ENCODE measurements at places on chromosomes 1 and 21. TPM values are rescaled to one million over a fixed set of nuclear protein-coding genes. Genes with fewer than 3 reads are reported as not detected.

DNA sequence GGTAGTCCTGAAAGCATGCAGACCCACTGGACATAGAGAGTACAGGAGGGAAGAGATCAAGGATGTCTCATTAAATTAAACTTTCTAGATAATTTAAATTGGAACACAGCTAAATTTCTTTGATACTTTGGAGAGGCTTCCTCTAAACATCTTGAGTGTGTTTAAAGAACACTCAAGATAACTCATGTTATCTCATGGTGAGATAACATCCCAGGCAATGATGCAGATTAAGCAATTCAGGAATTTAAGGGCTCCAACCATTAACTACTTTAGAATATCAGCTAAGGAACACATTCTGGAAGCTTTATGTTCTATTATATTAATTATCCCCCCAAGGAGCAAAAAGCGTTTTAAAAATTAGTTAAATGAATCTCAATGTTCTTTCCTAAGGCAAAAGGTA is 289.2 kb upstream of the RUNX1 start:
- DNase-seq: no peak

Gene SHE
- total RNA-seq: 18.1 TPM

Gene OR2L8
- total RNA-seq: not detected

Gene OR6N1
- total RNA-seq: not detected

DNA sequence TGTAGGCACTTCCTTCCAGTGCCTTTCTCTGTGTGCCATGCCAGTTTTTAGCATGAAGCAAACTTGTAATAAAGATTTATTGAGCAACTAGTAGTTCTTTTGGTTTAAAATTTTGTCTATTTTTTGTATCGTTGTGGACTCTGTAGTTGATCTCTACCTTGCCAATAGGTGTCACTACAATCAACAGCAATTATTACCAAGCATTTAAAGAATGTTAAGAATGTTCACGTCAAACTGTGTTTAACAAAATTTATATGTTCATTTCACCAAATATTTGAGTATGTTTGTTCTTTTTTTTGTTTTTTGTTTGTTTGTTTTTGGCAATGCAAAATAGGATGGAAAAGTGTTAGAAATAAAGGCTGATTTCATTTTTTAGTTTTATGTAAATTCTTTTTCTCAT is 208.1 kb downstream of the PATJ start:
- DNase-seq: peak; percentile 56

DNA sequence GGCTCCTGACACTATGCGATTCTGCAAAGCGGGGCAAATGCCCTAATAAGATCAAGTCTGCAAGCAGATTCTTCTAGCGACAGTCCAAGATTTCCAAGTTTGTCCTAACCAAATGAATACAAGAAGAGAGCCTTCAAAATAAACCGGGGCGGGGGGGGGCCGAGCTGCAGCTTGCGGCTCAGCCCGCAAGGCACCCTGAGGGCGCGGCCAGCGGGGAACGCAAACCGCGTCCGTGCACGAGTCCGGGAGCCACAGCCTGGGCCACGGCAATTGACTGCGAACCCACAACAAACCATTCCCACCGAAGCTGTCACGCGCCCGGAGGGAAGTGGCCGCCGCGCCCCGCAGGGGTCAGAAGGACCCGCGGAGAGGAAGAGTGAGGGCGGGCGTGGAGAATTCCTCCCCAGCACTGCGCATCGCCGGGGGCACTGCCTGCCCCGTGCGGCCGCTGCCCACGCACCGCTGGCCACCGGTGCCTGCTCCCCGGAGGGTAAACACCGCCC is 687 bp downstream of the TGFBR3 start:
- no peak for DNase-seq

DNA sequence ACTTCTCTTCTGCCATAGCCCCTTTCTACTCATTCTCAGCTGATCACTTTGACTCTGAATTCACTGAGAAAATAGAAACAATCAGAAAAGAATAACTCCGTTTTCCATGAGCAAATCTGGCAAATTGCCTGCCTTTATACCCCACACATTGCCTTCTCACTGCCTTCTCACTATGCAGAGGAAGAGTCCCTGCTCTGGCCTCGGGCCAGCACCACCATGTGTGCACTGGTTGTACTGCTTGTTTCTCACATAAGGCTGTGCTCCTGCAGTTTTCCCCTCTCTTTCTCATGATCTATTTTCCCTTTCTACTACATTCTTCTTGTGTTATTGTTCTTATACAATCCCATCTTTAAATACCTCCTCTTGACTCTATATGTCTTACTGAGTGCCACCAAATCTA is 2.3 kb upstream of the HMGCS2 start:
- DNase-seq: no peak

Gene WNT3A
- total RNA-seq: not detected

DNA sequence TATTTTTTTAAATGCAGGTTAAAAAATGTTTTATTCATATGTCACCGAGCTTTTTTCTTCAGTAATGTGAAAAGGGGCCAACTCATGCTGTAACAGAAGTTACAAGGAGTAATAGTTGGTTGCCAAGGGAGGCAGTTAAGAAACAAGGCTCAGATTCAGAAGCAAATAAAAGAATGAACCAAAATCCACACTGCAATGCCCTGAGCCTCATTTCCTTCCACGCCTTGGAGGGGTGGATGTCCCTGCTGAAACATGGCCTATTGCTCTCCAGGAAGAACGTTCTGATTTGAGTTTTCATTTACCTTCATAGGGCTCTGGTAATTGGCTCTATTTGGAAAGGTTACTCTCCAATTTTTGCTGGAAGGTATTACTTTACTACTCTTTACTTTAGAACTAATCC is 24.4 kb downstream of the ALG14 start:
- DNase-seq: no peak

DNA sequence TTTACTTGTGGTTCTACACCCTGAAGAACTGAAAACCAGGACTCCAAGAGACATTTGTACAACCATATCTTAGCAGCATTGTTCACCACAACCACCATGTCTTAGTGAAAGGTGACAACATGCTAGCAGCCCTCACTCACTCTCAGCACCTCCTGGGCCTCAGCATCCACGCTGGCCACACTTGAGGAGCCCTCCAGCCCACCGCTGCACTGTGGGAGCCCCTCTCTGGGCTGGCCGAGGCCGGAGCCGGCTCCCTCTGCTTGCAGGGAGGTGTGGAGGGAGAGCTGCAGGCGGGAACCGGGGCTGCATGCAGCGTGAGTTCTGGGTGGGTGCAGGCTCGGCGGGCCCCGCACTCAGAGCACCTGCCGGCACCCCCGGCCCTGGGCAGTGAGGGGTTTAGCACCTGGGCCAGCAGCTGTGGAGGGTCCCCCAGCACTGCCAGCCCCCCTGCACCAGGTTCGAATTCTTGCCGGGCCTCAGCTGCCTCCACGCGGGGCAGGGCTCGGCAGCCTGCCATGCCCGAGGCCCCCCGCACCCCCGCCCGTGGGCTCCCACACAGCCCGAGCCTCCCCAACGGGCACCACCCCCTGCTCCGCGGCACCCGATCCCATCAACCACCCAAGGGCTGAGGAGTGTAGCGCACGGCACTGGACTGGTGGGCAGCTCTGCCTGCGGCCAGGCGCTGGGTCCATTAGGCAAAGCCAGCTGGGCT is 9.2 kb downstream of the C1orf159 start:
- DNase-seq: no peak

GRCh38 chr1:20180844-20181207 is 5.1 kb upstream of the UBXN10 start:
- no peak for DNase-seq

Gene RIPK4
- 32.6 TPM for total RNA-seq

- DNase-seq: no peak
Observed at GRCh38 chr1:172883844-172884243, 166.9 kb downstream of the TNFSF18 start.

DNA sequence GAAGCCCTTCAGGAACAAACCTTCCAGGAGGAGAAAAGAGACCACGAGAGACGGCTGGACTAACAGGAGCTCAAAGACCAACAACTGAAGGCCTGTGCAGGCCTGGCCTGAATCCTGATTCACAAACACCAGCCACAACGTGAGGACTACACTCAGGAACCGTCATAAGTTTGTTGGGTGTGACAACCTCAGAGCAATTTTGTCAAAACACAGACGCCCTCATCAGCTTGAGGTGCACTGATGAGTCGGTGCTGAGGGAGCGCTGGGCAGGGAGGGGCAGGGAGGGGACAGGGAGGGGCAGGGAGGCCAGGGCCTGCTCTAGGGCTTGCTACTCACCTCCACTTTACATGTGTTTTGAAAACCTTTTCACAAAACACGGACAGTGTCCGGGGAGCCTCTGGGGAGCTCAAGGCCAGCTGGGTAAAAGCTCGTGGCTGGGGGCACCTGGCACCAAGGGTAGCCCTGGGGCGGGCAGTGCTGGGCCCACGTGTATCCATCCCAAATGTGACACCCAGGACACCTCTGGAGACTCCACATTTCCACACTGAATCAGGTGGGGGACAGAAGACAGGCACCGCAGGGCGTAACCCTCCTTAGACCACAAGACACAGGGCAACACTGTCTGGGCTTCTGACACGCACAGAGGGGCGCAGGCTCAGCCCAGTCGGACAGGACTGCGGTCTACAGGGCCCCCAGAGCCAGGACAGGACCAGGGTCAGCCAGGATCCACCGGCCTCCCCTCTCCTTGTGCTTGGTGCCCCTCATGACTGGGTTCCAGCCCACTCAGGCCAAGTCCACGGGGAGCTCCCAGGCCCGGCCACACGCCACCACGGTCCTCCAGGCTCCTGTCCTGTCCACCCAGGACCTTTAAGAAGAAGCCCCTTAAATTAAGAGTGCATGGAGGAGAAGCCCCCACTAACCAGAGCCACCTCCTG is 16.5 kb downstream of the LSS start:
- no peak for DNase-seq

- DNase-seq: no peak
Observed at GRCh38 chr1:228022571-228023293, 15.9 kb downstream of the WNT3A start.
